ENCODE measurements at places on chromosomes 16 and 17. TPM values are rescaled to one million over a fixed set of nuclear protein-coding genes. Genes with fewer than 3 reads are reported as not detected.
A peak's percentile ranks its signal among the peaks of the same experiment; 100 is the strongest.

The GFAP gene
- total RNA-seq: not detected

The XAF1 gene
- total RNA-seq: 13.3 TPM

- no peak for DNase-seq
These were observed 50.2 kb downstream of the TBC1D16 start for GRCh38 chr17:79985361-79985942.

GRCh38 chr16:5446623-5447240, 349.1 kb upstream of the EEF2KMT start:
- DNase-seq: no peak

GRCh38 chr16:72847187-72848027, 200.5 kb downstream of the ZFHX3 start:
- peak; percentile 66 for DNase-seq

DNA sequence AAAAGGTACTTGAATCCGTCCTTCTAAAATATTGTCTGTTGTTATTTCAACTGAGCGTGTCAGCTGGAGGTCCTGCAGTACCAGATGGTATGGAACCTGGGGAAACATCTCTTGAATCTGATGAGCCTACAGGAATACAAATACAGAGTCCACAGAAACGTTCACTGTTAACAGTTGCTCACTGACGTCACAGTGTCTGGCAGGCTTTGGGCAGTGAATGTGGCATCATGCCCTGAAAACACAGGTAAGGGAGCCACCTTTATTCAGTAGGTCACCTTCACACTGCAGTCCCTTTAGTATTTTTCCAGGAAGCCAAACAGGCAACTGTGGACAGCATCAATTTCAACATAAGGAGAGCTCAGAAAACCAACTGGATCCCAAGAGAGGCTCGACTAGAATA, 56.1 kb downstream of the AMFR start:
- DNase-seq: no peak

DNA sequence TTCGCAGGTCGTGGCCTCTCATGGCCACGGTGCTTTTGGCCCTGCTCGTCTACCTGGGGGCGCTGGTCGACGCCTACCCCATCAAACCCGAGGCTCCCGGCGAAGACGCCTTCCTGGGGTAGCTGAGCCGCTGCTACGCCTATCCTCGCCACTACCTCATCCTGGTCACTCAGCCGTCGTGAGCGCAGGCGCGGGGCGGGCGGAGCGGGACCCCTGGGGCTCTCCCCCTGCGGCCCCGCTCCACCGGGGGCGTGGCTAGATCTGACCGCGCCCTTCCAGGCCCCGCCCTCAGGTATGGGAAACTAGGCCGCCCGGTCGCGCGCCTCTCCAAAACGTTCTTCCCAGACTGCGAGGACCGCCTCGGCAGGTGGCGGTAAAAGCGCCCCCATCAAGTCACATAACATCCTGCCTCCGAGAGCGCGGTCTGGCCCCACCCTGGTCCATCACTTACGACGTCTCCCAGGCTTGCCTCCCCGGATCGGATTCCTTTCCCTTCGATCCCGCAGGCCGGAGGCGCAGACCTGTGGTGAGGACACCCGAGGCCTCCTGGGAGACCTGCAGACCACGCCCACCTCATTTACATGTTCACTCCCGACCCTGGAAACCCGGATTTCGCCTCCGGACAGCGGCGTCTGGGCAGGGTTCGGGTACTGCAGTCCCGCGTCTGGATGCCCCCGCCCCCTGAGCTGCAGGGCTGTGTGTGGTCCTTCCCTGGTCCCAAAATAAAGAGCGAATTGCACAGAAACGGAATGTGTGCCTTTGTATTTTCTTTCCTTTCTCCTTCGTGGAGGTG, 91.5 kb upstream of the TMEM97 start:
- DNase-seq: peak; percentile 28

- DNase-seq: no peak
These were observed 357.2 kb upstream of the TNRC6C start for GRCh38 chr17:77601054-77601979.

- DNase-seq: no peak
These were observed 17.9 kb upstream of the AP1G1 start for GRCh38 chr16:71826533-71827017.
